ENCODE measurements at places on chromosomes 1 and 21.

DNA sequence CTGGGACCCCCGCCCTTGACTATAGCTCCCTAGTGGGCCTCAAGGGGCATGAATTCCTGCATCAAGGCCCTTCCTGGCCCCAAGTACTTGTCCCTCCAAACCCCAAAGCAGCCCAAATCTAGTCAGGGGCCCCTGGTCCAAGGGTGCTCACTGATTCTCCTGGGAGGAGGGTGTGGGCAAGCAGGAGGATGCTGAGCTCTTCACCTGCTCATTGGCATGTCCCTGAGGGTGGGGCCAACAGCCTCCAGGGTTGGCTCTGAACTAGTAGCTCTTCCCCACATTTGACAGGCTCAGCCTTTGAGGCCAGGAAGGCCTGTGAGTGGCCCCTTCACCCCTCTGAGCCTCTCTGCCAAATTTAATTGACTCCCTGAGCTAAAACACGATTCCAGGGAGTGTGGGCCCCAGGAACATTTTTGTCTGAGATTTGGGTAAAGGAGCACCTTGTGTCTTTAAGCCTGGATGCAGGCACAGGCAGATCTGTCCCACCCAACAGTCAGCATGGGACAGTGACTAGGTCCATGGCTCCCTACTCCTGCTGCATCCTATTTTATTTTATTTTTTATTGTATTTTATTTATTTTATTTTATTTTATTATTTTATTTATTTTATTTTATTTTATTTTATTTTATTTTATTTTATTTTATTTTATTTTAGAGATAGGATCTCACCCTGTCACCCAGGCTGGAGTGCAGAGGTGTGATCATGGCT lies 11.0 kb upstream of the WNT9A start:
- no peak for DNase-seq

DNA sequence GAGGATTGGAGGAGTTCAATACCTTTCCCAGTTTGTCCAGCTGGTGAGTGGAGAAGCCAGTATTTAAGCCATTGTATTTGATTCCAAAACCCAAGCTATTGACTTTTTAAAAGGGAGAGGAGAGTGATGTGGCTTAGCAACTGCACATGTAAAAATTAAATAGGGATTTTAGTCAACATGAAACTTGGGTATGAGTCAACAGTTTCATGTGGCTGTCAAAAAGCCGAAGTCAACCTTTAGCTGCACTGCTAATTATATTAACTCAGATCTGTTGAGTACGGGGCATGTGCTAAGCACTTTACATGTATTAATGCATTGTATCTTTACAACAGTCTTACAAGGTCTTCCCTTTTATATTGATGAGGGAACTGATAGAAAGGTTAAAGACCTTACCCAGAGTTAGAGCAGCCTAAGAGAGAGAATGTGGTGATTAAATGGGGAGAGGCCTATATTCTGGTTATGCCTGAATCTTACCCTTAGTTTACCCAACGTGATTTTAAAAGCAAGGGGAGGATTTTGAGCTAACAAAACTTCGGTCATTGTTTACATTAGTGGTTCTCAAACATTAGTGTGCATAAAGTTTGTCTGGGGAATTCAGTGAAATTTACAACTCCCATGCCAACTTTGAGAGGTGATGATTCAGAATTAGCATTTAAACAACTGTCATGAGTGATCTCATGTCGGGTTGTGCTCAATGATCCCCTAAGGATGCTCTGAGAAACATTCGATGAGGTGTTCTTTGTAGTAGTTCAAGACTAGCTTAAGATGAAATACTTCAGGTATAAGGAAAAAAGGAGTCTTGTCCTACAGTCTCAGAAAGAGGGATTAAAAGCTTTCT lies 6.9 kb upstream of the SLC35F3 start:
- no peak for DNase-seq

- DNase-seq: no peak
These were observed 19.3 kb downstream of the SPEN start for GRCh38 chr1:15866721-15867201.

DNA sequence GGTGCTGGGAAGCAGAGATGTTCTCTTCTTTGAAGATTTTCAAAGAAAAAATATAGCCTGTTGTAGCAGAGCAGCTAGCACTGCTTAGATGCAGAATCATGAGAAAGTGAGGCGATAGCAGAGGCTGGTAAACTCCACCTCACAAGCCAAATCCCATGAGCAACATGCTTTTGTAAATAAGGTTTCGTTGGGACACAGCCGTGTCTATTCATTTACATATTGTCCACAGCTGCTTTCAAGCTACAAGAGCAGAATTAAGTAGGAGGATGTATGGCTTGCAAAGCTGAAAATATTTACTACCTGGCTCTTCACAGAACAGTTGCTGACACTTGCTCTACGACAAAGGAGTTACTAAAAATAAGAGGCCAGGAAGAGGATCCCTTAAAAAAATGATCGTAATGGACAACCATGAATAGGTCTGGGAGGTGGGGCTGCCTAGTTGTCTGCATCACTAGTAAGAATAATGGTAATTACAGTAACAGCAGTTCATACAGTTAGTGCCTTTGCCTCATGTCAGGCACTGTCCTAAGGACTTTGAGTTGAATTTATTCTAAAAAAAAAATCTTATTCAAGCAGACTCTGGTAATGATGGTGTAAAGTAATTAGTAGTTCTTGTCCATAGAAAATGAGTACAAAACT lies 622.0 kb downstream of the KIF26B start:
- DNase-seq: no peak

DNA sequence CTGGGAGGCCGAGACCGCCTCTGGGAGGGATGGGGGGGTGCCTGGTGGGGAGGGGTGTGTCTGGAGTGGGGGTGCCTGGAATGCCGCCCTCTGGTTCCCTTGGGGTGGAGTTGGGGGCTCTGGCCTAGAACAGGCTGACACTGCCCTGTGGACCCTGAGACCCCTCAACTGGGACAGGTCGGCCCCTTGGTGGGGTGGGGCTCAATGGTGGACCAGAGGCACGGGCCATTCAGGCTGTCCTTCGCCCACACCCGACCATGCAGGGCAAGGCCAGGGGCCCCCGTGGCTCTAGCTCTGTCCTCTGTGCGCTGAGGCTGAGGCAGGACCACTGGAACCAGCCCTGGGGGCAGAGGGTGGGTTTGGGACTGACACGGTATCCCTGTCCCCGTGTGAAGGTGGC lies 14.7 kb downstream of the PFKL start:
- no peak for DNase-seq

DNA sequence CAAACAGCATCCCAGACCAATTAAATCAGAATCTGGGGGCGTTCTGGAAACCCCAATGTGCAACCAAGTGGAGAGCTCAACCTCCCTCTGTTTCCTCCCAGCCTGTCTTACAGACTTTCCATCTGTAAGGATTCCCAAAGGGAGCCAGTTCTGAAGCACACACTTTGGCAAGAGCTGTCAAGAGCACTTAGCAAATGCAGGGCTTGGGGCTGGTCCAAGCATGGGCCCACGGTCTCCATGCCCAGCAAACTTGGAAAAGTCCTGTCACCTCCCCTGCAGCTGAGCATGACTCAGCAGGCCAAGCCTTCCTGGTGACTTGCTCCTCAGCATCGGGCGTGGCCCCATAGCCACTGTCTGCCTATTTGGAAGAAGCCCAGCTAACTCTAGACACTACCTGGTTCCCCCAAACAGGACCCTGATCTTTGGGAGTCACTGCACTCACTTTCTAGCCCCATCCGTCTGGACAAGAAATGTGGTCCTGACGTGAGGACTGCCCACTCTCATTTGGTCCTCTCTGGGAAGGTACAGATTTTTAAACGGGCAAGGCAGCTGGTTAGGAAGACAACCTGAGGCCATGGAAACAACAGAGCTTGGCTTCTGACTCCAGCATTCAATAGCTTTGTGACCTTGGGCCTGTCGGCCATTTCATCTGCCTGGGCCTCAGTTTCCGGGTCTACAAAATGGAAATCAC lies 16.9 kb downstream of the SLC2A1 start:
- DNase-seq: no peak

DNA sequence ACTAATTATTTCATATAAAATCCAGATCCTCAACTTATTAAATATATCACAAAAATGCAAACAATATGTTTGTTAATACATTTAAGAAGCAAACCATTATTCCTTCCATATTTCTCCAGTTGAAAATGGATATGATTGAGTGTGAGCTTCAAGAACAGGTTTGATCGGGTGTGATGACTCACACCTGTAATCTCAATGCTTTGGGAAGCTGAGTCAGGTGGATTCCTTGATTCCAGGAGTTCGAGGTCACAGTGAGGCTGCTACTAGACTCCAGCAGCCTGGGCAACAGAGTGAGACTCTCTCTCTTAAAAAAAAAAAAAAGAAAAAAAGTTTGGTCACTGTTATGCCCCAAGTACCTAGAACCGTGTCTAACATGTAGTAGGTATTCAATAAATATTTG lies 42.9 kb upstream of the RRP15 start:
- no peak for DNase-seq

DNA sequence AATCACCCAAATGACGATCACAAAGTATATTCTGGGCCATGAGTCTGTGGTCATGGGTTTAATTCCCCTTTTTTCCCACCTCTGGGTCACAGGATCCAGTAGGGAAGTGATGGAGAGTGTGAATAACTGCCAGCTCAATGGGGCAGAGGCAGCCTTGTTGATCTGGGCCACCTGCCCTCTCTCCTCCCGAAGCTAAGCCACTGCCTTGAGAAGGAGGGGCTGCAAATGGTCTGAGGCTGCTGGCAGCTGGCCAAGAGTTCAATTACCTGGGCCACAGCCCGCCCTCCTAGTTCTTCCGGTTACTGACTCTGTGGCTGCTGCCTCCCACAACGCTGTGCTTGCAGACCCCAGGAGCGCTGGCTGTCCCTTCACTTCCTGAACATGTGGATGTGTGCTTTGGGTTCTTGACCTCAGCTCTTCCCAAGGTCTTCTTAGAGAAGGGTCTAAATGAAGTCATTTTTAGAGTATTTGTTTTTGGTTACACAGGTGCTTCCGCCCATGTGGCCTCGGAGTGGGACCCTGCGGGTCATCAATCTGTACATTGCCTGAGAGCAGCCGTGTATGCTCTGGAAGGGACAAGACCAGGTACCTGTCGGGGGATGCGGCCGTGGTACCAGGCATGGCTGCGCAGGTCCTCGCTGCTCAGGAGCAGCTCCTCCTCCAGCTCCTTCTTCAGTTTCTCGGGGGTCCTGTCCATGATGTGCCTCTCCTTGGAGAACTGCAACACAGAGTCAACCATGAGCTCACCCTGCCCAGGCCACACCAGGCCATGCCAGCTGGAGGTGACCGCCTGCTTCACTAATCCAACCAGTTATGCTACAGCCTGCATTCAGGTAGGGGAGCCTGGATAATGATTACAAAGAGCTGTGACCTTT lies 89.7 kb downstream of the BCAR3 start:
- no peak for DNase-seq

- no peak for DNase-seq
These were observed 14.6 kb upstream of the RGS8 start for GRCh38 chr1:182698971-182699370.

DNA sequence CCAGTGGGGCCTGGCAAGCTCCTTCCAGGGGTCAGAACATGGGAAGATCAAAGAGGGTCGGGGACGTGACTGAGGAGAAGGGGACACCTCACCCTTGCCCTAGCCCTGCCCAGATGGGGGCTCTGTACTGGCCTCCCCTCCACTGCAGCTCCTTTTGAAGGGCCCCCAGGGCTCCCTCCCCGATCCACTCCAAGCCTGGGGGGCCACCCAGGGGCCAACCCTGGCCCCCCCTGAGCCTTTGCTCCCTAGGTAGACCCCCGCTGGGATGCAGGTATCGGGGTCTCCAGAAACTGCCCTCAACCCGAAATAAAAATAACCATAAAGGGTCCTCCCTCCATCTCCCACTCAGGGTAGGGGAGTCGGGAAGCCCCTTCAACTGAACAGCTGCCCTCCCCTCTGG lies 37.4 kb upstream of the FAM131C start:
- no peak for DNase-seq

- no peak for DNase-seq
These were observed 77.5 kb downstream of the LPGAT1 start for GRCh38 chr1:211752951-211753486.

DNA sequence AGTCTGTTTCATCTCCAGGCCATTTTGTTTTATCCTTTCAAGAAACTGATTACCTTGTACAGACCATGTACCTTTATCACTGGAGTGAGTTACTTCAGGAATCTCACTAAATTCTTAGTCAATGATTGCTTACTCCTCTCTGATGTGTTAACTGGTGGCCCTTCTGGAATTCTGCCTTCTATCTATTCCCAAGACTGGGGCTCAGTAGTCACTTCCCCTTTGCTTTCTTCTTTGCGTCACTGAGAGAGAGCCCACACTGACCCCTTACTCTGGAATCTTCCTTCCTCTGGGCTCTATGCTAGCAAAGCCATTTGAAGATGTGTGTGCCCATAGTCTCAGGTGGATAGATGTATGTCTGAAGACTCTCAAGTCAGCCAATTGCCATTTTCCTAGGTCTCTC lies 34.6 kb downstream of the XCL2 start:
- no peak for DNase-seq

GRCh38 chr1:19413999-19414398 lies 71.3 kb downstream of the CAPZB start:
- DNase-seq: no peak

- DNase-seq: no peak
These were observed 25.1 kb downstream of the C2CD2 start for GRCh38 chr21:41928621-41929220.
